Activated effector memory CD4-positive, alpha-beta T cell treated with anti-CD3 and anti-CD28 coated beads, Interleukin-2, amount 50 U/mL, for 16 hours (primary cell): ENCODE measurements at places on chromosomes 6 and 20.

DNA sequence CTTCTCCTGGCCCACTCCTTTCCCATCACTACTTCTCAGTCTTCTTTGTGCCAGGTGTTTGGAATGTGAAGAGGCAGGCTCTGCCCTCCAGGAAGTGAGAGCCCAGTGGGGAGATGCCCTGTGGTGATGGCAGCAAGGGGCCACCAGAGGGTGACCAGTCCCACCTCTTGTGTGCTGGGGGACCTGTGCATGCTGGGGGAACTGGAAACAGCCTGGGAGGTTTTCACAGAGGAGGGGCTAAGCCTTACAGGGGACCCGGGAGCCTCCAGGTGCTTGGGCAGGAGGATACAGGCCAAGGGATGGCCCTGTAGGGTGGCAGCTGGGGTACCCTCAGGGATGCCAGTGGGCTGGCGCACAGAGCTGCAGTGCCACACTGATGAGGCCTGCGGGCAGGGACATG is 72.3 kb downstream of the RAMACL start:
- no peak for DNase-seq

- no peak for DNase-seq
Measured at GRCh38 chr6:25237579-25237978, 41.6 kb upstream of the CARMIL1 start.

- DNase-seq, result no peak
Measured at GRCh38 chr6:163602851-163603250, 188.3 kb downstream of the QKI start.

DNA sequence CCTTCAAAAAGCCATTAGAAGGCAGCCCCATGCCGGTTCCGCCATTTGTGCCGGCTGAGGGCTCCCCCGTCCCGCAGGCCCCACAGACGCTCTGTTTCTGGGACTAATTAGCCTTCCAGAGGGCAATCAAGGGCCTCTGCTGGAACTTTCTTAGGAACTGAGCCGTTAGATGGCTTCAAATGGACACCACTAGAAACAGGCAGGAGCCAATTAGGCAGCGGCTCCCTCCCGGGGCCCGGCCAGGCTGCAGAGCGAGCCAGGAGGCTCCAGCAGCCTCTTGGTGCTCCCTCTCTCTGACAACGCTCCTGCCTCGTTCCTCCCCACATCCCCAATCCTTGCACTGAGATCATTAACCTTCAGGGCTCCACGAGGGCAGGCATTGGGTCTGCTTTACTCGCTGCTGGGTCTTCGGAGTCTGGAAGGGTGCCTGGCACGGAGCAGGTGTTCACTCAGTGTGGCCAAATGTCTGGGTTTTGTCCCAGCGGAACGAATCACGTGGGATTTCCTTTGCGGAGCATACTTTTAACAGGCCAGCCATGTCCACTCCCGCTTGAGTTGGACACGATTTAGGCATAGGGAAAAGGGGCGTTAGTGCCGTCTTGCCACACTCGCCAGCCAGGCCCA is 98.3 kb downstream of the TMEM242 start:
- no peak for DNase-seq

DNA sequence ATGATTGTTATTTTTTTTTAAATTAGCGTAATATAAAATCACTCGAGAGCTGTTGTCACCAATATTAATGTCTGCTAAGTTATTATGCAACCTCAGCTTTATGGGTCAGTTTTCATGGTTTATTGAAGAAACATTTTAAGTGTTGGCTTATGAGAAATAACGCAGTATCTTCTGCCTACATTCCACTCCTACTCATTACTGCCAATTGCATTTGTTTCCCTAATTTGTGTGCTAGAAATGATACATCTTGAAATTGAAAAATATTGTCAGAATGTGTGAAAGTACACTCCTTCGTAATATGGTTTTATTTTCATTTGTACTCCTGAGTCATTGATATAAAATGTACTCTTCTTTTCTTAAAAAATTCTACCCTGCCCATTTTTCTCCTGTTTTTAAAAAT is 333.3 kb upstream of the HSF2 start:
- DNase-seq, result no peak

- no peak for DNase-seq
Measured at GRCh38 chr6:8172530-8172929, 70.2 kb upstream of the EEF1E1 start.

DNA sequence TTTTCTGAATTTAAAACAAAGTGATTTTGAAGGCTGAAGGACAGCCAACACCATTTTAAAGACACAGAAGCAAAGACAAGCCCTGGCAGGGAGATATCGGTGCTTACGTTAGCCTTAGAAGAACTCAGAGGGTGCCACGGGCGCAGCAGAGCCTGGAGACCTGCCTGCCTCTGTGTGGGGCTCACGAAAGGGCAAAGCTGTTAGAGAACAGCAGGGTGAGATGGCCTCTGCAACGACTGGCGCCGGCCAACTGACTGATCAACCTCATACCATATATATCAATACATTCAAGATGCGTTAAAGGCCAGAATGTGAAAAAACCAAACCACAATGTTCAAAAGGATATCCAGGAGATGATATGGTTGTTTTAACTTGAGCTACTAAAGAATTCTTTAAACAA is 151.0 kb upstream of the RPS6KA2 start:
- DNase-seq, result no peak

- no peak for DNase-seq
Measured at GRCh38 chr20:6169251-6169650, 46.4 kb upstream of the FERMT1 start.

GRCh38 chr20:38447931-38448675 is 13.0 kb upstream of the SNHG17 start:
- DNase-seq, result no peak

- DNase-seq, result no peak
Measured at GRCh38 chr6:25005010-25005409, 69.2 kb upstream of the RIPOR2 start.

DNA sequence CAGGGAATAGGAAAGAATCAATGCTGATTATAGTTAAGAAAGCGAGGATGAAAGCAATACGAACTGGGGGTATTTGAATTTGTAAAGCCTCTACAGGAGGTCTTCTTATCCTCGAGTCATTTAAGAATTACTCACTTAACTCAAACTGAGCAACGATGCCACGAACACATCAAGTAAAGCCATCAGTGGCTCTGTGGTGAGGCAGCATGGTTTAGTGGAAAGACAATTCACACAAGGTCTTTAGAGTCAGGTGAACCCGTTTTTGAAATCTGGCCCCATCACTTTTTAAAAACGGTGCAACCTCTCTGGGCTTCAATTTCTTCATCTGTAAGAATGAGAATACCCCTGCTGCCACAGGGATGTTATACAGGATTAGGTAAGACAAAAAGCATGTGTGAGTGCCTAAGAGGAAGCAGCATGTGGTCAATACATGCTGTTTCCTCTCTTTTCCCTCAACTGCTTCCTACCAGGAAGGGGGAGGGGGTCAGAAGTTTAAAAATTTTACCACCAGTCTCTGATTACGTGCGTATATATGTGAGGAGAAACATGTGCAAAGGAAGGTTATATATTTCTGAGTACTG is 162.0 kb downstream of the BTBD9 start:
- no peak for DNase-seq

GRCh38 chr20:24780674-24781417 is 168.2 kb upstream of the CST7 start:
- DNase-seq, result peak; percentile 36

DNA sequence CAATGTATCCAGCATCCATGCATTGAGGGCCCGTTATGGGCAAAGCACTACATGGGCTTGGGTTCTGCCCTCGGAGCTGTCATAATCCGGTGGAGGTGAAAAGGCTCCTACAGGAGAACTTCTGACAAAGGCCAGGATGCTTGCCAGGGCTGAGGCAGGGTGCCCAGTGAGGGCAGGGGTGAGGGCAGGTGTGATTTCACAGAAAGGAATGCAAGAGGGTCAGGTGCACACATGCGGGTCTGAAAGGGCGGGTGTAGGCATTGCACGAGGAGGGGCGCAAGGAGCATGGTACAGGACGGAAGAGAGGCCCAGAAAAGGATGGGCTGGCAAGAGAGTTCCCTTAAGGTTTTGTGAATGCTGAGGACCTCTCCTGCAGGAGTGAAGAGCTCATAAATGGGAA is 348.0 kb downstream of the BTBD3 start:
- DNase-seq, result no peak

DNA sequence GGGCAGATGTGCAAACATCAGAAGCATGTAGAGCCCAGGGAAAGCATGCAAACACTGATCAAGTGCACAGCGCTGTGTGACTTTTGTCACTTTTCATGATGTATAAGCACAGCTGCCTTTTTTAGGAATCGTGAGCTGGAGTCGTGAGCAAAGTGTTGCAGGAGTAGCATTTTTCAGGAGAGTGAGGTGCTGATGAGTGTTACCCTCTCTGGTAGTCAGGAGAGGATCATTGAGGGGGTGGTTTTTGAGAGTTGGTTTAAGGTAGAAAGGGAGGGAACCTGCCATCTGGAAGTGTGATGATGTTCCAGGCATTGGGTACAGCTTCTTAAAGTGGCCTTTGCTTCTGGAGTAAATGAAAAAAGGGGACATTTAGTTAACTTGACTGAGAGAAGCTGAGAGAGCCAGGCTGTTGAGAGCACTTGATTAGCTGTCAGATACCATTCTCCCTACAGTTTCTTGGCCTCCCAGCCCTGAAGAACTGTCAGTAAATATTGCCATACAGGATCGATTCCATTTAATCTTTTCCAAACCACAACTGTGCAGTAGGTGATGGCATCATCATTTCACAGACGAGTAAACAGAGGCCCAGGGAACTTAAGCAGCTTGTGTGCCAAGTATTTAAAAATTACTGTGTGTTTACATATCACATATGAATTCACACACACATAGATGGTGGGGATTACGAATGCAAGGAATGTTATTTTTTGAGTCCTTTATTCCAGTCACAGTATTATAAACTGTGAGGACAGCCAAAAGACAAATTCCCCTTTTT is 28.9 kb downstream of the TPD52L1 start:
- DNase-seq, result no peak

- DNase-seq, result no peak
Measured at GRCh38 chr6:28425944-28426541, 17.2 kb downstream of the ZSCAN23 start.

DNA sequence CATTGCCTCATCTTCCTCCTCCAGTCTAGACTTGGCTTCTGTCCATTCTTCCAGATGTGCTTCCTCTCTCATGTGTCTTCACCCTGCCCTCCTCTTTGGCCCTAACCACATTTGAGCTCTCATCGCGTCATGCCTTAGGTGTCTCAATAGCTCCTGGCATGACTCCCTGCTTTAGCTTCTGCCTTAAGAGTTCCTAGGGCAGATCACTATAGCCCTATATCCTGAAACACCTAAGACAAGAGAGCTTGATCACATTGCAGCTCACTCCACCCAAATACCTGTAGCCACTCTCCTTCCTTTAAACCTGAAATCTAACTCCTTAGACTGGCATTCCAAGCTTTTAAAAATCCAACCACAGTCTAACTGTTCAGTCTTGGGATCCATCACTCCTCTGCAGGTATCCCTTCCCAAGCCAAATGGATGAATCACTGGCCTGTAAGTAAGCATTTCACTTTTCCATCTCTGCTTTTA is 69.0 kb upstream of the STXBP5 start:
- DNase-seq, result no peak

DNA sequence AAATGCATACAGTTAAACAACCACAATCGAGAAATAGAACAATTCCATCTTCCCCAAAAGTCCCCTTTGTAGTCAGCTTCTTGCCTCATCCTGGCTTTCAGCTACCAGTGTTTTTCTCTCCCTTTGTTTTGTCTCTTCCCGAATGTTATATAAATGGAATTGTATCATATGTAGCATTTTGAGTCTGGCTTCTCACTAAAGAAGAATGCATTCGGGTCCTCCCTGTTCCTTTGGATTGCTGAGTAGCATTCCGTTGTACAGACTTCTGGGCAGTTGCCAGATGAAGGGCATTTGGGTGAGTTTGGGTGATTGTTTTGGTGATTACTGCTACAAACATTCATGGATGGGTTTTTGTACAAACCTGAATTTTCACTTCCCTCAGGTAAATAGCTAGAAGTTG is 27.8 kb downstream of the PRPH2 start:
- DNase-seq, result no peak

GRCh38 chr6:125577124-125577662 is 172.2 kb upstream of the HEY2 start:
- no peak for DNase-seq

DNA sequence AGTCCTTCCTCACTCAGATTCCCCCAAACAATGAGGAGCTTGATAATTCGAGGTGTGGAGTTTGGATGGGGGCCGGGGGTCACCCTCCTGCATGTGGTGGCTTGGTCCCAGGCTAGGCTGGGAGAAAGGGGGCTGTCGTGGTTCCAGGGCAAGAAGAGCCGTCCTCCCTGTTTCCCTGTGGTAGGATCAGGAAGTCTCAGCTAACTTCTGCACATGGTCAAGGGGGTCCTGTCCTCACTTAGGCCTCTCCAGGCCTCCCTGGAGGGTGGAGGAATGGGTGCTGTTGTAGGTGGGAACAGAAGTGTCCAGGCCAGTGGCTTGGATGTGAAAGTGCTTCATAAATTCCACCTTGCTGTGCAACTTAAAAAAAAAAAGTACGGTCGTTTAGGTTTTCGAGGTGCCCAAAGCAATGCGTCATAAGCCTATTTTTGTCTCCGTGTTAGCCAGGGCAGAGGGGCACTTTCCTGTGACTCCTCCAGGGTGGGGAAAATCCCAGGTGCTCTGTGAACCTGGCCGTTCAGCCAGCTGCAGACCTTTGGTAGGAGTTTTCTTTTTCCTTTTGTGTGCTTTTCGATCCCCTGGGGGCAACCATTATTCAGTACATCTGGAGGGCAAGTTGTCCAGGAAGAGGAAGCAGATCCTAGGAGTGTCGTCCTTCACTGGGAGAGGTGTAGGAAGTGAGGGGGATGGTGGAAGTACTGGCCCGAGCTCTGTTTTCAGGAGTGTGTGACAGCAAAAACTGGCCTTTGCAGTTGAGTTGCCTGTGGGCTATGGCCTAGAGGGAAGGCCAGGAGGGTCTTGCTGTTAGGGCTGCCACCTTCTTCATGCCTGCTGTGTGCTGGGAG is 9.6 kb downstream of the IGF2R start:
- DNase-seq, result peak; percentile 78

DNA sequence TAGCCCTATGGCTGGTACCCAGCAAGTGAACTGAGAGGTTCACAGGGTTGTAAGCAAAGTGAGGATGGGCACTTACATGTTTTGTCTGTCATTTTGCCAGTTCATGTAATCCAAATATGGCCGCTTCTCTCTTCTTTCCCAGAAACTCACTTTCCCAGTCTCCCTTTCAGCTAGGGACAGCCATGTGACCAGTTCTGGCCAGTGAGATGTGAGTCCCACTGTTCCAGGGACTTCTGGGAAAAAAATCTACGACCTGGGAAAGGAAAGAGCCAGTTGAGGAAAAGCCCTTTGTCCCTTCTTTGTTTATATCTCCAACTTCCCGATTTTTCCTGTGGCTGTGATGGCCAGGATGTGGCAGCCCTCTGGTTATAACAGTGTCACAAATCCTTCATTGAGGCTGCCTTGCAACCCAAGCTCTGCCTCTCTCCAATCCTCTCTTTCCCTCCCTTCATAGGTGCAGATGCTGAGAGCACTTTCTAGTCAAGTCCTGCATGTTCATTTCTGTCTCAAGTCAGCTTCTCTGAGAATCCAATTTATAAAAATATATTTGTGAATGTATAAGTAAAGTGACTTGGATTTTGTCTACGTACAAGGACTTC is 148.6 kb upstream of the ZFP64 start:
- DNase-seq, result no peak
